ENCODE measurements at places on chromosomes 6 and 20.
A peak's percentile ranks its signal among the peaks of the same experiment; 100 is the strongest.

DNA sequence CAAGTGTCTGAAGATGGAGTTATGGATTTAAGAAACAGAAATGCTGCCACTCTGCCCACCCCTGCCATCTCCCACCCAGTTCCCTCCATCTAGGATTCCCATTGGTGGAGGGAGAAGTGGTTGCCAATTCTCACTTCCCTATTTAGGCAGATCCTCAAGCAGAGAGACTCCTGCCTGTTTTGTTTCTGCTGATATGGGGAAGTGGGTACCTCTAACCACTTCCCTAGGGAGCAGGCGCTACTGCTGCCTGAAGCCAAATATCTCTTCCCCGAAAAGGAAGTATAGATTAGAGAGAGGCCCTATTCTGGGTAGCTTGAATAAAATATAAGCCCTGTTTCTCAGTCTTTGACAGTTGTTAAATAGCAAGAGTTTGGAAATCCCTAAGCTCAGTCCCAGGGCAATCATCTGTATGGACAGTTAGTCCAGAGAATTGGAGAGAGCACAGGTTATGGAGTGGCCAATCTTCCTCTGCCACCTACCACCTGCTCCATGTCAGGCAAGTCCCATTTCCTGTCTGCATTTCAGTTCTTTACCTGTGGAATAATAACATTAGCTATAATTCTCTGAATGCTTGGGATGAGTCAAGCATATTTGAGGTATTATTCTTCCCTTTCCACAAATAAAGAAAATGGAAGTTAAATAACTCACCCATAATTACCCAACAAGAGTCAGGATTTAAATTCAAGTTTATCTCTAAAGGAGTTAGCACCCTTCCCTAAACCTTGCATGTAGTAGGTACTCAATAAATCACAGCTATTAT is 2.6 kb upstream of the ADGB start:
- no peak for DNase-seq

- no peak for DNase-seq
These were observed 613.6 kb downstream of the TFAP2A start for GRCh38 chr6:9801249-9801754.

- DNase-seq: no peak
These were observed 17.7 kb downstream of the CCDC167 start for GRCh38 chr6:37481711-37482605.

GRCh38 chr20:42549496-42549895 is 640.2 kb downstream of the PTPRT start:
- no peak for DNase-seq

DNA sequence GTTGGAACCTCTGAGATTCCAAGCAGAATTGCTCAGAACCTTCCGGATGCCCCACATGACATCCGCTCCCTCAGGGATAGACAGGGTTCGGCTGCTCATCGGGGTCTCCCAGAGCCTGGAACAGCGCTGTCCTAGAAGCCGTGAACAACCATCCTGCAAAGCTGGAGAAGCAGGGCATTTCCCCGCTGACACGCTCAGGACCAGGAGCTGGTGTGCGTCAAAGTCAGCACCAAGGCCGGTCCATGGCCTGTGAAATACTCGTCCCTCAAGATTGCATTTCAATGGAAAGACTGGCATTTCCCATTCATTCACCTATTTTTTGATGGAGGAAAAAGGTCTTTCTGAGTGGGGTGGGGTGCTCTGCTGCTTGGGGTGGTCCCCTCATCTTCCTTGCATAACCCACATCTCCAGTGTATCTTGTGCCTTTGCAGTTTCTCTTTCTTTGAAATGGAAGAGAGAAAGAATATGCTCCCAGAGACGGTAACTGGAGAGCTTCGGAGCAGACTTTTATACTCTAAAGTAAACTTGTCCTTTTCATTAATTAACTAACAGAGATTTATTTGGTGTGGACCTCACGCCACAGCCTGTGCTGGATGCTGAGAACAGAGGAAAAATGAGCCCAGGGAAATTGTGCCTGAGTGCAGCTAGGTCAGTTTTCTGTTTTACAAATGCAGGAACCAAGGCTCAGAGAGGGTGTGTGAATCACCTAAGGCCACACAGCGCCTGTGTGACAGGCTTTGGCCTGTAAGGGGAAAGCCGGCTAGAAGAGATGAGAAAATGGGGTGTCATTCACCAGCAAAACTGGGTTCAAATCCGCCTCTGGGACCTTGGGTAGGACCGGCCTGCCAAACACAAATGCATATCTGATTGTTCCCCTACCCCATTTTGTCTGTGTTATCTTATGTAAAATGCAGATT is 52.4 kb downstream of the RBM38 start:
- no peak for DNase-seq

GRCh38 chr20:56826705-56827665 is 197.9 kb downstream of the TFAP2C start:
- DNase-seq: no peak

DNA sequence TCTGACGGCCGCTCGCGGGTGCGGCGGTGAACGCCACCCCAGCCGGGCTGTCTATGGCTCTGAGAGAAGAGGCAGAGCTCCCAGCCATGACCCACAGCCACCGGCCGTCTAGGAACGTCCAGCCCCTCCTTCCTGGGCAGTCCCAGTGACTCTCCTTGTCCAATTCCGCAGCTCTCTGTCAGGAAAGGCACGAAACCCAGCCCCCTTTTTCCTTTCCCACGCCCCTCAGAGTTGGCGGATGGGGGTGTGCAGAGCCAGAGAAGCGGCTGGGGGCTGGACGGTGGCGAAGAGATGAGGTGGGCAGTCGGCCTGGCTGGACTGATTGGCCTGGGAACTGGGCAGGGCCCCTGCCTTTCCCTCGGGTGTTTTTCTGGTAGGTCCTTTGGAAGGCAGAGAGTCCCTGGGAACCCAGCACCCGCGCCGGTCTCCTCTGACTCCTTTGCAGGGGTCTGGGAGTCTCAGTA is 1.5 kb downstream of the EBF4 start:
- no peak for DNase-seq

GRCh38 chr6:85452441-85452881 is 2.6 kb downstream of the NT5E start:
- DNase-seq: no peak

DNA sequence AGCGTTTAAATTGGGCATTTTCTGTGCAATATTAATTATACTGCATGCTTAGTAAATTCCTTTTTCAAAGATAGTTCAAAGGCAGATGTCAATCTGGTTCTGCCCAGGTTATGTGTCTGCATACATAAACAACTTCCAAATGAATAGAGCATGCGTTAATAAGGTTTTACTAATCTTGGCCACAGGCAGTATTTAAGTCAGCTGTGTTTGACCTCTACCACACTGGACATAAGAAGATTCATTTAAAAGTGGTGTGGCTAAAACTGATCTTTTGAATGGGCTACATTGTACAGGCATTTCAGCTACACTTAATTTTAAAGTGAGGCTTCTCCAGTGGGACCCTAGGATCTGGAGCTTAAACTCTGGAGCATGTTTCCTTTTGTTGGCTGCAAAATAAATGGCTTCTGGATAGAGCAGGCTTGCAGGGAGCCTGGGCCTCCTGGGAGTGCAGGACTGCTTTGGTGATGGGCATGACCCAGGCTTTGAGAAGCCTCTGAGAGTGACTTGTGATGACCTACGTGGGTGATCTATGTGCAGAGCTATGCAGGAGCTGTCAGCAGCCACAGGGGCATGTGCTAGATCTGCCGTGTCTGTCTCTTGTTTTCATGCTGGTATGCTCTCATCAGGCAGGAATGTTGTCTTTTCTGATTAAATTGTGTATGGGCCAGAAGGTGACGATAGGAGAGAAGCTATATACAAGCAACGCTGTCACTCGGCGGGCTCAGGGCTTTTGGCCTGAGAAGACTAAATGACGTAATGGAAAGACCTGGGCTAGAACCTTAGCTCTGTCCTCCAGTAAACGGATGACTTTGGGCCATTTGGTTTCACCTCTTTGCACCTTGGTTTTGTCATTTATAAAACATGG is 331.2 kb downstream of the QKI start:
- no peak for DNase-seq

GRCh38 chr6:7912736-7913517 is 2.3 kb upstream of the TXNDC5 start:
- DNase-seq: no peak

DNA sequence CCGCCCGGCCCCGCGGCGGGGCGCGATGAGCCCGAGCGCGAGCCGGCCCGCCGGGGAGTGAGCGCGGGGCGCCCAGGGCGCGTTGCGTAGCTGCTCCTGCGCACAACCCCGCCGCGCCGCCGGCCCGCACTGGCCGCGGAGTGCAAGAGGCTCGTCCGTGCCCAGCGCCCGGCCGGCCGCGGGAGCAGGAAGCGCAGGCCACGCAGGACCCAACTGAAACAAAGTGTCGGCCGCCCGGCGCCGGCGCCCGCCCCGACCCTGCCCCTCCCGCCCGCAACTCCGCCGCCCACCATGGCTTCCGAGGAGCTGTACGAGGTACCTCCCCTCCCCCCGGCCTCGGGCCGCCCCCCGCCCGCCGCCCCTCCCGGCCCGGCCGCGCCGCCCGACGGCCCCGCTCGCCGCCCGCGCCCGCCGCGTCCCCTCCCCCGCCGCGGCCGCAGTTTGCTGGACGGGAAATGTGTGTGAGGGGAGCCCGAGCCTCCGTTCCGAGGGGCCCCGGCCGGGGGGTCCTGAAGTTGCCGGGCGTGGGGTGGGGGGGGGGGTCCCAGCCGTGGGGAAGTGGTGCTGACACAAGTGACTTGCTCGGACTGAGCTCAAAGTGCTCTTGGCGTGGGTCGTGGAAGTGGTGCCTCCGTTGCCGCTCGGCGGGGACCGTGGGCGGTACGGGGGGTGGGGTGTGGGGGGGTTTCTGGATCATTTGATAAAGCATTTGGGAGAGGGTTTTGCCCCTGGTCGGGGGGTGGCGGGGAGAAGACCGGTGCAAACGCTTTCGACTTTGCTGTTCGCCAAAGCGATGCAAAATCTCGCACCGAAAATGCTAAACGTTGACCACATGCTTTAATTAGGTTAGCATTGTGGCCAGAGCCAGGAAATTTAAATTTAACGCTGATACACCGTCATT is 539 bp downstream of the CDYL start:
- peak; percentile 42 for DNase-seq

DNA sequence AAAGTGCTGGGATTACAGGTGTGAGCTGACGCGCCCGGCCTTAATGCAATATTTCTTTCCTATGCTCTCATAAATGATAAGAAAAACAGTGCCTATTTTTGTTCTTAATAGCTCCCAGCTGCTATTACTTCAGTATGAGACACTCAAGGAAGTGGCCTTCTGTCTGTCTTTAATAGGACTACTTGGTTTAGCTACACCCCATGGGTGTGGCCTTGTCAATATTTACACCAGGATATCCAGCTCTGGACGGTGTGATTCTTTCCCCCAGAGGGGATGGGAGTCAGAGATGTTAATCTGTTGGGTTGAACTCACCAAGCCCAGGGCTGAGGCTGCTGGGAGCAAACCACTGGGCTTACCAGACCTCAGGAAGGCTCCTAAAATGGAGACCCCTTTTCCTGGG is 134.2 kb downstream of the CEP57L1 start:
- DNase-seq: no peak

- no peak for DNase-seq
These were observed 17.3 kb downstream of the DHX35 start for GRCh38 chr20:38979434-38979833.

- DNase-seq: peak; percentile 5
These were observed 312.5 kb downstream of the EYA4 start for GRCh38 chr6:133553652-133554051.

DNA sequence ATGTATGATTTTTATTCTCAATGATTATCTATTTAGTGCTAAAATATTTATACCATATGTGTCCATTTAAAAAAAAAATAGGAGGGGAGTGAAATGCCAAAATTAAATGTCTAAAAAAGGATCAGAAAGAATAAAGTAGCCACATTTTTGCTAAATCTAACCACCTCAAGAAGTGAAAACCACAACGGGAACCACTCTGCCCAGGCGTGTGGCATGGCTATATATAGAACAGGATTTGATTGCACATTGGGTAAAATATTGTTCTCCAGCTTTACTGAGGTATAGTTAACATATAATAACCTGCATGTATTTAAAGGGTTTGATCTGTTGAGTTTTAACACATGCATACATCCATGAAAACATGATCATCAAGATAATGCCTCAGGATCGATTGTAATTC is 19.0 kb upstream of the AFDN start:
- DNase-seq: no peak

- no peak for DNase-seq
These were observed 509.7 kb upstream of the SULF2 start for GRCh38 chr20:48294942-48295341.

- no peak for DNase-seq
These were observed 24.6 kb upstream of the TAAR1 start for GRCh38 chr6:132683543-132683942.

DNA sequence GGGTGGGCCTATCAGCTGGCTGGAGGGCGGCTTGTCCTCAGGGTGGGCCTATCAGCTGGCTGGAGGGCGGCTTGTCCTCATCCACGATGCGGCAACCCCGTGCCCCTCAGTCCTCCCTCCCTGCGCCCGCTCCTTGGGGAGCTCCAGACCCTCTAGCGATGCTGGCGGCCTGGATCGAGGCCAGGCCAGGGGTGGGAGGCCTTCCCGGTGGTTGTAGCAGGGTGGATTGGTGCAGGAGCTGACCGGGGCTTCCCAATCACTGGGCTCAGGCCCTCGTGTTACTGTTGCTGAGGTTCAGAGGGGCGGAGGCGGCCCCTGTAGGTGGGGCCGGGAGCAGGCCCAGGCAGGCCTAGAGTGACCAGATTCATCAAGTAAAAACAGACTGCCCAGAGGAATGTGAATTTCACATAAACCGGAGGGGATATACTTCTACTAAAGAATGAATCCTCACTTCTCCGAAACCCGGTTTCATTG is 8.8 kb downstream of the SLC17A9 start:
- no peak for DNase-seq

DNA sequence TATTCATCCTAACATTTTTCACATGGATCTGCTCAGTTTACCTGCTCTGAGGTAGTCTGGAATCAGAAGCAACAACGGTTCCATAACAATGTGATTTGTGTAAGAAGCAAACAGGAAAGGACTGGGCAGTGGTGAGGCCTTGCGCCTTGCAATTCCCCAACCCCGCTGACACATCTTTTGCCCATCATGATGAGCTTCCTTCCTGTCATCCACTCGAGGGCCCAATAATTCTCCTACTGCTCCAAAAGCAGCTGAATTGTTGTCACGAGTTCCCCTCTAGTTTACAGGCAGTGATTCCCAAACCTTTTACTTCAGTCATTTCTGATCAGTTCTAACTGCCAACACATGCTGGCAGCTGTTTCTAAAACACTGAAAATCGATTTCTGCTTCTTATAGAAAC is 22.9 kb downstream of the STX7 start:
- no peak for DNase-seq

DNA sequence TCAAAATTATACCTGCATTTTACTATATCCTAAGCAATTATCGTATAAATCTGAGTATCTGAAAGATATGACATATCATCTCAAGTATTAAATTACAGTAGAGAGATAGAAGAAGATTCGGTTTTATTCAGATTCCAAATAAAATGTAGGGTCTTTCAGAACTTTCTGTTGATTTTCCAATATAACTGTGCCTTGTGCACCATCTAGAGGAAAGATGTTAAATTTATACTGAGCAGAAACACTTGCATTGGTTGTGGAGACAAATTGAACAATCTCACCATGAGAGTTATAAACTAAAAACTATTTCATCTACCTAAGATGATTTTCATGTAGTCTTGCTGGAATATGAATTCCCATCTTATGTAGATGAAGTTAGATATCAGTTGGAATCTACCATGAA is 26.8 kb upstream of the HSF2 start:
- no peak for DNase-seq

All from activated CD4-positive, alpha-beta T cell treated with anti-CD3 and anti-CD28 coated beads for 4 hours (primary cell).